ENCODE measurements at places on chromosomes 5 and 9.

DNA sequence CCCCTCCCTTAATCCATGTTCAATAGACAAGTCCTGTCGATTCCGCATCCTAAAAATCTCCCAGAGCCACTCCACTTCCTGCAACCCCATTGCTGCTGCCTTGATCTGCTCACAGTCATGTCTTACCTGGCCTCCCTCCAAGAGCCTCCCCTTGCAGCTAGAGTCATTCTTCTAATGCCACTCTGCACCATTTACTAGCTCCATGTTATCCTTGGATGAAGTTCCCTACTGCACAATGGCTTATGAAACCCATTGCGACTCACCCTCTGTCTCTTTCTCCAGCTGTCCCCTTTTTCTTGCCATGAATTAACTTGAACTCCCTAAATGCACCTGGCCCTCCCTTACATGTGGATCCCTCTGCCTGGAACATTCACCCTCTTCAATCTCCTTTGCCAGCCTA lies 39.5 kb downstream of the MEGF10 start:
- DNase-seq = no peak

GRCh38 chr5:122882831-122883230 lies 37.4 kb downstream of the SNX24 start:
- peak; percentile 31 for DNase-seq

DNA sequence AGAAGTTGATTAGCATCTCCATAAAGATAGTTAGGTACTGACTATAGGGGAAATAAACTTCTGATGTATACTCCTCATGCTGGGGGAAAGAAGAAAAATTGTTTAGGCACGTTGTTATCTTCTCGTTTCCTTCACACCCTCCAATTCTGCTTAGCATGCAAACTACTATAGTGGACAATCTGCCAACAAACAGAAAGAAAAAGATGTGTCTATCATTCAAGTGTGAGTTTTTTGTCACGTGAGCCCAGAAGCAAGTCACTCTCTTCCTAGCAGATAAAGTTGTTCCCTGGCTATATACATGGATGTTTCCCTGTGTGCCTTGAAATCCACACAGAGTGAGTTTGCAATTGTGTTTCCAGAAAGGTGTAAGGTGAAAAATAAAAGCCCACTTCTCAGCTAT lies 318.4 kb downstream of the CWC27 start:
- DNase-seq = no peak

DNA sequence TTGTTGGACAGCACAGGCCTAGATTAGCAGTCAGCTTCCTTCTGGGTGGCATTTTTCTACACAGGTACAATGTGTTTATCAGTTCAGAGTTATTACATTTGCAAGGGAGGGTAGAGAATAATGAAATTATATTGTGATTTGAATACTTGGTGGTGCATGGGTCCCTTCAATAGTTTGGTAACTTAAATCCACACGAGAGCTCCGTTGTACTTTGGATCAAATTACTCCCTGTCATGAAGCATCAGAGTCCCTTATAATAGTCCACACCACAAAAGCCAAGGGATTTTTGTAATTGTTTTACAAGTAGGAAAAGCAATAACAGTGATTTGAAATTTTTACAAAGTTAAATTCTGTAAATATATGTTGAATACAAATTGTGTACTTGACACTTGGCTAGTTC lies 552.4 kb downstream of the PDE4D start:
- DNase-seq = no peak

- no peak for DNase-seq
Measured at GRCh38 chr5:94103514-94104245, 362.3 kb upstream of the POU5F2 start.

DNA sequence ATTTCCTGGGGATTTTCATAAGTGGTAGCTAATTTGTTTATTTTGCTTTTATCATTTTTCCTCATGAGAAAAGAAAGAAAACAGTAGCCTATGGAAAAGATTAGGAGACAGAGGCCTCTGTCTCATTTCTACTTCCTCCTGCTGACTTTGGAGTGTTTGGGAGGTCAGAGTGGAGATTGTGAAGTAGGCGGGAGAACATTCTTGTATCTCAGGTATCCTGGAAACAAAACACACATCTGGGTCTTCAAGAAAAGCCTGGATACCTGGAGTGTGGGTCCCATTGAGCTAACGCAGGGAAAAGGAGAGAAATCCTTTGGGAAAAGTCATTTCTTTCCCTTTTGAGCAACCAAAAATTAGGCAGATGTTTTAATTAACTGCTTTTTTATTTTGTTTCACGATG lies 161.5 kb upstream of the DMAC1 start:
- no peak for DNase-seq

GRCh38 chr5:112379542-112380325 lies 39.3 kb downstream of the EPB41L4A start:
- no peak for DNase-seq

- no peak for DNase-seq
Measured at GRCh38 chr9:31388660-31389059, 995.8 kb upstream of the ACO1 start.

DNA sequence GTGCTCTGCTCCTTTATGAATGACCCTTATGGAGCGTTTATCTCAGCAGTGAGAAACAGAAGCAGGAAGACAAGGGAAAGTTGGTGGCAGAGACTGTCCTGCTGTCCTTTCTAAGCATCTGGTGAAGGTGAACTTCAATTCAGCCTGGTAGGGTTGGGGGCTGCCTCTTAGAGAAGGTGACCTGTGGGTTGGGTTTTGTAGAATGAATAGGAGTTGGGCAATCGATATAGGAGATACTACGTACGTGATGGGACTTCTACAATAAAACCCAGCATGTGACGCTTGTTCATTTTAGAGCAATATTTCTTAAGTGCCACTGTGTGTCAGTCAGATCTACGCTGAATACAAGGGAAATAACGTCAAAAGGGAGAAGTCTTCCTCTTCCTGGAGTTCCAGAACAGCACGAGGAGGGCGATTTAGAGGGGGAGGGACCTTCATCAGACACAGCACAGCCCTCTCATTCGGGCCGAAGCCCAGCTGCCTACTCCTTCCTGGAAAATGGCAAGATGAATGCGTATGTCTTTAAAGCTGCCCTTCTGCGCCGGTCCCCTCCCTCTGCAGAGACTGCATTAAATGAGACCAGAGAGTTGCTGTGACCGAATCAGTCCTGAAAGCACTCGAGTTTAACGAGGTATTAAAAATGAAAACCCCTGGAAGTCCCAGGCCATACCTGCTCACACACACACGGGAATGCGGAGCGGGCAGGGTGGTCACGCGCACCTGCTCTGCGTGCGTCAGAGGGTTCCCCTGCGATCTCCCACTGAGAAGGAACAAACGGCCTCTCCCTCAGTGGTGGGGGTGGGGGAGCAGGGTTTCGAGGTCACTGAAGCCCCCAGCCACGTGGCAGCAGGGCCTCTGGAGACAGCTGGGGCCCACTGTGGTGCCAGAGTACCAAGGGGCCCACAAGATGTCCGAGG lies 85.3 kb upstream of the SARDH start:
- DNase-seq = no peak

- no peak for DNase-seq
Measured at GRCh38 chr9:134704498-134704897, 62.9 kb downstream of the COL5A1 start.

DNA sequence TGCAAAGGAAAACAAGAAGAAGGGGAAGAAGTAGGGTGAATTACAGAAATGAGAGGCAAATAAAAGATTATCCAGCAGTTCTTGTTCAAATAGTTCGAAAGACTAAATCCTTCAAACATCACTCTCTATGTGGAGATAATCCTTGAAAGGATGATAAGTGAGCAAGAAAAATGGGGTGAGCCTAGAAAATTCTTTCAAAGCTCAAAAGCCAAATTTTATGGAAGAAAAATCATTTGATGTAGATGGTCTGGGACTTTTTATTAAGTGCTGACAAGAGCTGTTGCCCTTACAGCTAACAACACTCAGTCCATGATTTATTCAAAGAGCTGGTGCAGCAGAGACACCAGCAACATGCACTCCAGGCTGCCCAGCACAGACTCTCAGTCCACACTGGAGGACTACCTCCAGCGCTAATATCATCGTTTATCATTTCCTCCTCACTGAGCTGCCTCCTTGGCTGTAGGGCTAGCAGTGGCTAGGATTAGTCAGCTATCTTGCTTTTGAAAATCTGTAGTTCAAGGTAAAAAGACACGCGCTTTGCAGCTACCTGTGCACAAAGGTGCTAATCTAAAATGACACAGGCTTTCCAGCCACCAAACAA lies 264.8 kb upstream of the KIF2A start:
- DNase-seq = no peak

- DNase-seq = no peak
Measured at GRCh38 chr9:69555802-69556201, 116.4 kb downstream of the APBA1 start.

DNA sequence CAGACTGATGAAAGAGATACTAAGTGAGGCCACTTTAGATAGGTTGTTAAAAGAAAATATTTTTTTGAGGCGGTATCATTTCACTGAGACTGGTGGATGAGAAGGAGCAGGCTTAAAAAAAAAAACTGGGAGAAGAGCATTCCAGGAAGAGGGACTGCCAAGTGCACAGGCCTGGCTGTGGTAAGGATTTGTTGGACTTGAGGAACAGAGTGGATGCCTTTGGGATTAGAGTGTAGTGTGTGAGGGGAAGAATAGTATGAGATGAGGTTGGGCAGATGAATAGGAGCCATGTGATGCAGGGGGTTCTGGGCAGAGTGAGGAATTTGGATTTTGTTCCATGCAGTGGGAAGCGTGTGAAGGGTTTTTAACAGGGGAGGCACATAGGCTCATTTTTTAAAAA lies 57.9 kb downstream of the PBX3 start:
- DNase-seq = no peak

DNA sequence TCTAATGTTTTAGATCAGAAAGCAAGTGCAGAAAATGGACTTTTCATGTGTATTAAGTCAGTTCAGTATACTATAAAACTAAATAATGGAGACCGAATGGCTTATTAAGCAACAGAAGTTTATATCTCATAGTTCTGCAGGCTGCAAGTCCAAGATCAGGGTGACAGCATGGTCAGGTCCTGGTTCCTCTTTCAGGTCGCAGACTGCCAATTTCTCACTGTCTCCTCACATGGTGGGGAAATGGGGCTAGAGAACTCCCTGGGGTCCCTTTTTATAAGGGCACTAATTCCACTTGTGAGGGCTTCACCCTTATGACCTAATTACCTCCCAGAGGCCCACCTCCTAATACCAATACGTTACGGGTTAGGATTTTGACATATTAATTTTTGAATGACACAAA lies 48.7 kb downstream of the RICTOR start:
- DNase-seq = no peak

- DNase-seq = no peak
Measured at GRCh38 chr5:138037907-138038633, 5.2 kb upstream of the FAM13B start.

DNA sequence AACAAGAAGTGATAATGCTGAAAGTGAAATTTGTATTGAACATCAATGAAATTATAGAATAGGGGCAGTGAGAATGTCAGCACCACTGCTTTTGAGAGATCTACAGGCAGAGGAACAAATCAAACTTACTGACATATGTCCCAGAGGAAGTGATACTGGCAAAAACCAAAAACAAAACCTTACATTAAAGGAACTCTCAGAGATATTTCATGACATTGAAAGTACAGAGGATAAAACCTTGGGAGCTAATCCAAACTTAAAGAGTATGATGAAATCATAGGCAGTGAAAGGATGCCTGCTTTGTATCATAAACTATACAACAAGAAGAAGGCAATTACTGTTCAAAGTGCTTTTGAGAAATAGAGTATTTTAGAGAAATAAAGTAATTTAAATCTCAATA lies 90.4 kb upstream of the SV2C start:
- DNase-seq = no peak

GRCh38 chr5:133664422-133664821 lies 52.1 kb upstream of the FSTL4 start:
- DNase-seq = no peak

GRCh38 chr9:135251996-135252760 lies 164.7 kb downstream of the OLFM1 start:
- DNase-seq = no peak

DNA sequence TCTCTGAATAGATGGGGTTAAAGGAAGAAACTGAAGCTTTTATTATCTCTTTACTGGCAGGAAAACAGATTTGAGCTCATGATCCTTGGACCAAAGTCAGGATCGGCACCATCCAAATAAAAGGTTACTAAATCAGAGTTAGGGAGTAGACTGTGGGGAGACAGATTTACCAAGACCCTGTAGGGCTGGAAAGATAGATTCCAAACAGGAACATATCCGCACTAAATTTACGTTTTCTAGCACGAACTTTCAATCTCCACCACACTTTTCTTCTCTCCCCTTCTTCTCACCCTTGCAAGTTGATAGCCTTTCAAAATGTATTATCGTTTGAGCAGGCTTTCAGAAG lies 120.0 kb upstream of the HMHB1 start:
- no peak for DNase-seq

- peak; percentile 19 for DNase-seq
Measured at GRCh38 chr9:88660611-88661010, 125.6 kb downstream of the NXNL2 start.

DNA sequence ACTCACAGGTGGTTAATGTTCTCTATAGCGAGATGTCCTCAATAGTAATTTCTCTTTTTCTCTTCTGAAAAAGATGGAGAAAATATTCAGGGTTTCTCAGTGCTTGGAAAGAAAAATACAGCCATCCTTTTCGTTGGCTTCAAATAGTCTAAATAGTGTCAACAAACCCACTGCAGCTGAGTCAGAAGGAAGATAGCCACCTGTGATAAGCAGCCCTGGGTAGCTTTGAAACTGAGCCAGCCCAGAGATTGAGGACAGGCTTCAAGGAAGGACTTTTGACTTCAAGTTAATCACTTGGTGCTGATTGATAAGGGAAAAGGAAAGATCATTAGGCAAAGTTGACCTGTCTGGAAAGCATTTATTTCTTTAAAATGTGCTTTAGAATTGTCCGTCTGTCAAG lies 78.7 kb upstream of the TYRP1 start:
- DNase-seq = no peak

- no peak for DNase-seq
Measured at GRCh38 chr5:126778675-126779403, 1.9 kb downstream of the LMNB1 start.

- no peak for DNase-seq
Measured at GRCh38 chr9:5577225-5577624, 51.7 kb upstream of the RIC1 start.

GRCh38 chr5:440401-441201 lies 2.4 kb upstream of the EXOC3 start:
- DNase-seq = no peak

DNA sequence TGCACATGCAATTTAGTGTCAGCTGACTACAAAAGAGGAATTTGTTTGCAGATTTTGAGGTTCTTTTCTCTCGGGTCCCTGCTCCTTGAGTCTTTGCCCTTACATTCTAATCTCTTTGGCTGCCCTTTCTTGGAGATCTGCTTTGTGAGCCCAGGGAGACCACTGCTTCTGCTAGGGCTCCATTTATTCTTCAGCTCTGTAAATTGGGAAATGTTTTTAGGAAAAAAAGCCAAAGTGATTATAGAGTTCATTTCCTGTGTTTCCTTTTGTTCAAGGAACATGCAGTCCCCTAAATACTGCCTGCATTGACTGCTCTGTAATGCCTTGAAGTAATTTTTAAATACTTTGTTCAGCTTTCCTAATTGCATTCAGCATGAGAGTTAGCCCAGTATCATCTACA lies 197.4 kb downstream of the CSNK1G3 start:
- no peak for DNase-seq

DNA sequence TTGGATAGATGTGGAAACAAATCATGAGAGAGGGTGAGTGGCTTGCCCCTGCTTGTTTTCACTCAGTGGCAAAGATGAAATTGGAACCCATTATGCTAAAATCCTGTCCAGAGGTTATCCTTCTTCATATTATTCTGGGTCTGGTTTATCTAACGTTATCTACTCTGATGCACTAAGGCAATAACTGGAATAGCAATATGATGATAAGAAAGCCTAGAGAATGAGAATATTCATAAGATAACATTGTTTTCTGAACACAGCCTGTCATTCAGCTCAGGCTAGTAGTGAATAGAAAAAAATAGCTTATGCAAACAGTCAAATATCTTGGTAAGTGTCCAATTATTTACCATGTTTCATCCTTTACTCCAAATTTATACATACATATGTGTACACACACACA lies 132.0 kb upstream of the C6 start:
- DNase-seq = no peak
